Keratinocyte (primary cell): ENCODE measurements at places on chromosomes 4 and X. TPM values are rescaled to one million over a fixed set of nuclear protein-coding genes. Genes with fewer than 3 reads are reported as not detected.

Gene TEX13C
- not detected in 3 replicates for polyA plus RNA-seq

Gene WDFY3
- 24.8 to 34.2 TPM (median 28.5 TPM) in 3 replicates for polyA plus RNA-seq

Gene FGF2
- polyA plus RNA-seq: 0.90 to 1.7 TPM (median 1.1 TPM) in 3 replicates

Gene SPIN2A
- 0.17 to 0.42 TPM (median 0.32 TPM) in 3 replicates for polyA plus RNA-seq

Gene UGT2B17
- polyA plus RNA-seq: 0.05 TPM in 2 of 3 replicates, not detected in the other

Gene POU3F4
- polyA plus RNA-seq: not detected in 3 replicates

Gene L1CAM
- 18.2 to 31.1 TPM (median 23.3 TPM) in 3 replicates for polyA plus RNA-seq

Gene USP17L28
- not detected in 3 replicates for polyA plus RNA-seq

Gene MAGEB4
- not detected in 3 replicates for polyA plus RNA-seq

Gene PIM2
- 8.3 to 11.6 TPM (median 9.9 TPM) in 3 replicates for polyA plus RNA-seq

Gene YY2
- polyA plus RNA-seq: 0.86 to 1.2 TPM (median 0.95 TPM) in 3 replicates

Gene CXorf49
- polyA plus RNA-seq: not detected in 3 replicates

Gene GK
- polyA plus RNA-seq: 1.0 to 2.0 TPM (median 1.4 TPM) in 3 replicates

Gene ADGRG4
- not detected in 3 replicates for polyA plus RNA-seq
